ENCODE measurements at places on chromosomes 6 and 20.

DNA sequence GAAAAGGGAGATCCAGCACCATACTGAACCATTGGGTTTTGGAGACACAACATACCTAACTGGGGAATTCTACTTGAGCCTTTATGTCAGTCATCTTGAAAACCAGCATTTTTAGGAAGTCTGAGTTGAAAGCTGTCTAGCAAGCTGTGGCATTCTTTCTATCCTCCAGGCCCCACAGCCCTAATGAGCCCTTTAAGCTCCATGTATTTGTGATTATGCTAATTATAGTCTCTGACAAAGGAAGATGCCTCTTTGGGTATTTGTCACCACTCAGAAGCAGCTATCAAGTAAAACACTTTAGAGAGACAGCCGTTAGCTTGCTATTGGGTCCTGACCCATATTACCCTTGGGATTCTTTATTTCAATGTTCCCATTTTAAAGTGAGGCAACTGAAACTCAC is 159.5 kb upstream of the MANEA start:
- no peak for DNase-seq

DNA sequence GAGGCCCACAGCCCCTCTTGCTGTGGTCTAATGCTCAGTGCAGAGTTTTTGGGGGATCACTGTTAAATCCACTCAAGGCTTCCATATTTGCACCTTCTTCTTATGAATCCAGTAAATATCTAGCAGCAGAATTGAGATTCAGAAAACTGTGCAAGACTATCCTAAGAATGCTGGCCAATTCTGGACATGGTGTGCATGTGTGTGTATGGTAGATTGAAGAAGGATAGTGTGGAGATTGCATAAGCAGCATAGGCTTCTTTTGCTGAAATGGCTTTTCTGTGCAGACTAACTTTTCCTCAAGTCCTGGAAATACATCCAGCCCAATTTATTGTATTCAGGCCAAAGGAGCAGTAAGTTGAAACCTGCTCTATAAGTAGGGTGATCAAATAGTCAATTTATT is 39.7 kb downstream of the FBXO9 start:
- no peak for DNase-seq

GRCh38 chr6:121356575-121356974 is 22.3 kb upstream of the TBC1D32 start:
- DNase-seq = no peak

GRCh38 chr20:31861385-31862156 is 8.8 kb downstream of the DUSP15 start:
- peak; percentile 23 for DNase-seq

- no peak for DNase-seq
These were observed 94.7 kb upstream of the AHI1 start for GRCh38 chr6:135592276-135592675.

DNA sequence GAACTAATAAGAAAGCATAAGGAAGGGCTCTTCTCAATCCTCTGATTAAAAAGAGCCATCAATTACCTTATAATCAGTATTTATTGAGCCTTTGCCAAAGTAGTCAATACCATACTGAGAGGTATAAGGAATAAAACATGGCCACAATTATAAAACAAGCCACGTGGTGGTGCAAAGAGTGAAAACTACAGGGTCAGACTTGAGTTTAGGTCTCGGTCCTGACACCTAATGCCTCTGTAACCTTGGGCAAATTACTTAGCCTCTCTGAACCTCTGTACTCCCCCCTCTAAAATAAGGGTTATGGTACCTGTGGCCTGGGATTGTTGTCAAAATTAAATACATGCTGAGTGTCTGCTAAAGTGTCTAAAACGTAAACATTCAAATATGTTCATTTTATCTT is 11.8 kb downstream of the TRIM10 start:
- no peak for DNase-seq

- DNase-seq = no peak
These were observed 6.9 kb upstream of the CD93 start for GRCh38 chr20:23092861-23093495.

GRCh38 chr6:27706431-27706830 is 205.8 kb downstream of the OR2B2 start:
- no peak for DNase-seq

DNA sequence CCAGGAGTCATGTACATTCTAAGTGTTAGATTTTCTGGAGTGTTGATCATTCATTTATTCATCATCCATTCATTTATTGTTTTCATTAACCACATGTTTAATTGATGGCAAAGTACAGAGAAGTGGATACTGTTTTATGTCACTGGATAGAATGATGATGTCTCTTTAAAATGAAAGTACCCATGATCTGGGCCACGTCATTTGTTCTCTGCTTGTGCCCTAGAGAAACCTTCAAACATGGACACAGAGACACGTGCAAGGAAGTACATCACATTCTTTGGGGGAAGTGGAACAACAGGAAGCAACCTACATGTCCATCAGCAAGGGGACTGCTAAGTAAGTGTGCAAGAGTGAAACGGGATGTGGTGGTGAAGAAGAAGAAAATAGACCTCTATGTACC is 75.8 kb upstream of the TSHZ2 start:
- DNase-seq = no peak

DNA sequence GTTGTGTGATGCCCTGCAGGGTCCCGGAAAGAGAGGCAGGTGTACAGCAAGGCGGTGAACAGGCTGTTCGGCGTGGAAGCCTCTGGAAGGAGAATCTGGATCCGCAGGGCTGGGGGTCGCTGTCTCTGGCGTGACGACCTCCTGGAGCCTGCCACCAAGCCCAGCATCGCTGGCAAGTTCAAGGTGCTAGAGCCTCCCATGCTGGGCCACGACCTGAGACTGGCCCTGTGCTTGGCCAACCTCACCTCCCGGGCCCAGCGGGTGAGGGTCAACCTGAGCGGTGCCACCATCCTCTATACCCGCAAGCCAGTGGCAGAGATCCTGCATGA is 36.5 kb downstream of the TGM6 start:
- DNase-seq = no peak

DNA sequence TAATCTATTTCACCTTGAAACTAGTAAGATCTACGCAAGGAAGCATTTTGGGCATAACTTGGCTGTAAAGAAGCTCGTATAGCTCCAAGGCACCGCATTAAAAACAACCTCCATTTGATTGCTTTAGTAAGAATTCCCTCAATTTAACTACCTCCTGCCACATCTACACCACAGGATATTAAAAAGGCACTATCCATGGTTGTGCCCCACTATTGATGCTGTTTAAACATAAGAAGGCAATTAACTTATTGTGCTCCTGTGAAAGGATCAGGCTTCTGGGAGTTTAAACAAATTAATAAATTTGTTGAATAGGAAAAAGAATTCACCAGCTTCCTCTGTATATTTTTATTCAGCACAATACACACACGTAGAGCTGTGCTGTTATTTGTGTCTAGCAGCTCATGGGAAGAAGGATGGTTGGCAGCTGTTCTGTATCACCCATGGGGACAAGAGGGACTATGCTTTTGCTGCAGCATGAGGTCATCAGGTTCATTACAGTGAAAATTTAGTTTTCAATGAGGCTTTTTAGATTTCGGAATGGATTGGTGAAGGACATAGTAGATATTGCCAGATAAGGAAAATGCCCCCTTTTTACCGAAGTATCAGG is 513.3 kb downstream of the HAO1 start:
- no peak for DNase-seq

GRCh38 chr20:21623074-21623780 is 82.2 kb upstream of the PAX1 start:
- no peak for DNase-seq

DNA sequence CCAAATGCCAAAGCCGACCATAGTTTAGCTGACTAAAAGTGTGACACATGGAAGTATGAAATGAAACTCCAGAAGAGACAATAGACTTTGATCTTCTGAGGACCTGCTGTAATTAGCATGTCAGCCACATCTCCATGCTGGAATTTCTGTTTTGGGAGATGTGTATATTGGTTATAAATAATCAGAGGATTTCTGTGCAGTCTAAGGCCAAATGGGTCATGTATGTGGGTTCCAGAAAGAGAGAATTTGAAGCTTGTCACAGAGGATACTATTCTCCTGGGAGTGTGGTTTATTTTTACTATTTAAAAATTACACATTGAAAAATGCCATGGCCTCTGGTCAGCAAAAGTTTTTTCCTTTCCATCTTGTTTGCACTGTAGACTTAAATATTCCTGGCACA is 405.5 kb upstream of the PLCB4 start:
- no peak for DNase-seq

DNA sequence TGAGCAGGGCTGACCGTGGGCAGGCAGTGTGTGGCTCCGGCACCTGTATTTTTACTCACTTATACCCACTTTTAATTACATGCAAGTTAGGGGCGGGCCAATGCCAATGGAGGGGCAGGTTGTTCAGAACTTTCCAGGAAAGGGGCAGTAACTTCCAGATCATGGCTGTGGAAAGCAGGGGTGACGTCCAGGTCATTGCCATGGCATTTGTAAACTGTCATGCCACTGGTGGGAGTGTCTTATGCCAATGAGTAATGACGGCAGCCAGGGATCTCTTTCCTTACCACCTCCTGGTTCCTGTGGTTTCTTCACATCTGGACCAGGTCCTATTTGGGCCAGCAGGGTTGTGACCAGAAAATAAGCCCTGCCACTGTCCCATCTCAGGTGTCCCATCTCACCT is 258.7 kb downstream of the THBS2 start:
- no peak for DNase-seq

- DNase-seq = no peak
These were observed 24.6 kb downstream of the RIMS4 start for GRCh38 chr20:44785768-44786167.

Data from activated CD8-positive, alpha-beta memory T cell treated with anti-CD3 and anti-CD28 coated beads for 48 hours (primary cell).